ENCODE measurements at places on chromosomes 13 and 19.

DNA sequence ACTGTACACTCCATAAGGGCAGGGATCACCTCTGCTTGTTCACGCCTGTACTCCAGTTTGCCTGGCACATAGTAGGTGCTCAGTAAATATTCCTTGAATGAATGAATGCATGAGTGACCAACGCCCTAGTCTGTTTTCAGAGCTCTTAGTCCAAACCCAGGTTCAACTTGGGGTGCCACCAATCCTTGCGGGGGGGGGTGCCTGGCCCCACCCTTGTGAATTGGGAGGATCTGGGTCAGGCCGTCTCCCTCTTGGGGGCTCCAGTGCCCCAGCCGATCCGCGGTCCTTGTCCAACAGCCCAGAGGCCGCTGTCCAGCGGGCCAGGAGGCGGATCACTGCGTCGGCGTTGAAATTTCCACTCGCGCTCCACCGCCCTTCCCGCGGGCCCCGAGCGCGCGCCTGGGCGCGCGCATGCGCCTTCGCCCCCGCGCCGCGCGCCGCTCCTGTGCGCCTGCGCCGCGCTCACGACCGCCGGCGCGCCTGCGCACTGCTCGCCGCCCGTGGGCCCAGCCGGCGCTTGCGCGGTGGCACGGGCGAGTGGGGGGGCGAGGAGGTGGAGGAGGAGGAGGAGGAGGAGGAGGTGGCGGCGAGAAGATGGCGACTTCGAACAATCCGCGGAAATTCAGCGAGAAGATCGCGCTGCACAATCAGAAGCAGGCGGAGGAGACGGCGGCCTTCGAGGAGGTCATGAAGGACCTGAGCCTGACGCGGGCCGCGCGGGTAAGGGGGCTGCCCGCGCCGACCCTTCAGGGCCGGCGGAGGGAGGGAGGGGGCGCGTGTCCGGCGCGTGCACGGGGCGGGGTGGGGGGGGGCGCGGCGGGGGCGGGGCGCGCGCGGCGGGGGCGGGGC, at the start of gene CRTC1:
TSS of gene CRTC1 (plus strand) at position 572 of the 849 bp plus-strand sequence. CDS start at position 595, 23 bp downstream.
- peak; percentile 75 for DNase-seq

DNA sequence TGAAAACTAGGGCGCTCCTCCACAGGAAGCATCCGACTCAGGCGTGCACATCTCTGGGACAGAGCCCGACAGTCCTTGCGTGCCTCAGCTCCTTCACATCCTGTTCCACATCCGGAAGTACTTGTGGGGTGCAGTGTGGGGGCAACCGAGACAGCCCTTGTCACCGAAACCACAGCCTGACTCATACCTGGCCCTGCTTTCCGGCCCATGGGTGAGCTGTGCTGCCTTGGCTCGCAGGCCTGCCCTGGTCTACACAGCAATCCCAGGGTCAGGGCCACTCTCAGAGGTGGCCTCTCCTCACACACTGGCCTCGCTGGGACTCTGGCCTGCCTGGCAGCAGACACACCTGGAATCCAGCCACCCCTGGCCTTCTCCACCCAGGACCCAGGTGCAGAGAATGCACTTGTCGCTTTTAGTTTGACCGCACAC, 100.4 kb downstream of the STK24 start:
- peak; percentile 90 for DNase-seq

- no peak for DNase-seq
These were observed 9.7 kb downstream of the GPR42 start for GRCh38 chr19:35380450-35381124.

DNA sequence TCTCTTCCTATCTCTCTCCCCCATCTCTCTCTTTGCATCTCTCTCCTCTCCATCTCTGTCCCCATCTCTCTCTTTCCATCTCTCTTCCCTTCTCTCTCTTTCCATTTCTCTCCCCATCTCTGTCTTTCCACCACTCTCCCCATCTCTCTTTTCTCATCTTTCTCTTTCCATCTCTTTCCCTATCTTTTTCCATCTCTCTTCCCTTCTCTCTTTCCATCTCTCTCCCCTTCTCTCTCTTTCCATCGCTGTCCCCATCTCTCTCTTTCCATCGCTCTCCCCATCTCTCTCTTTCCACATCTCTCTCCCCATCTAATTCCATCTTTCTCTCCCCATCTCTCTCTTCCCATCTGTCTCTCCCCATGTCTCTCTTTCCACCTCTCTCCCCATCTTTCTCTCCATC, 24.5 kb downstream of the ADGRE3 start:
- no peak for DNase-seq

- DNase-seq, result no peak
These were observed 1992.9 kb upstream of the PCDH20 start for GRCh38 chr13:63408331-63409189.

- no peak for DNase-seq
These were observed 16.3 kb downstream of the LCP1 start for GRCh38 chr13:46165485-46166223.

DNA sequence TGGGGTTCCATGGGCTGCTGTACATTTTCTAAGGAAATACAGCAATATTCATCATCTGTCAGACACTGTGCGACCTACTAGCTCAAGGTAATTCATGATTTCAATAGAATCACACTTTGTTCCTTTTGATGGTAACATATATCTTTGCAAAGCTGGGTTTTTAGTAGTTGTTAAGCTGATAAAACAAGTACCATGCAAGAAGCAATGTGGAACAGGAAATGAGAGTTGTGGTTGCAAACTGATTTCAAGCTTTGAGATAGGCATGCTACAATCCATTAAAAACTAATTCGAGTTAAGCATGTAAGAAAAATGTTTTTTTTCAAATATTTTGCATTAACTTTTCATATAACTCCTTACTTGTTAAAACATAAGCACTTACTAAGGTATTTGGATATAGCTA, 6.8 kb upstream of the MBNL2 start:
- DNase-seq, result no peak

DNA sequence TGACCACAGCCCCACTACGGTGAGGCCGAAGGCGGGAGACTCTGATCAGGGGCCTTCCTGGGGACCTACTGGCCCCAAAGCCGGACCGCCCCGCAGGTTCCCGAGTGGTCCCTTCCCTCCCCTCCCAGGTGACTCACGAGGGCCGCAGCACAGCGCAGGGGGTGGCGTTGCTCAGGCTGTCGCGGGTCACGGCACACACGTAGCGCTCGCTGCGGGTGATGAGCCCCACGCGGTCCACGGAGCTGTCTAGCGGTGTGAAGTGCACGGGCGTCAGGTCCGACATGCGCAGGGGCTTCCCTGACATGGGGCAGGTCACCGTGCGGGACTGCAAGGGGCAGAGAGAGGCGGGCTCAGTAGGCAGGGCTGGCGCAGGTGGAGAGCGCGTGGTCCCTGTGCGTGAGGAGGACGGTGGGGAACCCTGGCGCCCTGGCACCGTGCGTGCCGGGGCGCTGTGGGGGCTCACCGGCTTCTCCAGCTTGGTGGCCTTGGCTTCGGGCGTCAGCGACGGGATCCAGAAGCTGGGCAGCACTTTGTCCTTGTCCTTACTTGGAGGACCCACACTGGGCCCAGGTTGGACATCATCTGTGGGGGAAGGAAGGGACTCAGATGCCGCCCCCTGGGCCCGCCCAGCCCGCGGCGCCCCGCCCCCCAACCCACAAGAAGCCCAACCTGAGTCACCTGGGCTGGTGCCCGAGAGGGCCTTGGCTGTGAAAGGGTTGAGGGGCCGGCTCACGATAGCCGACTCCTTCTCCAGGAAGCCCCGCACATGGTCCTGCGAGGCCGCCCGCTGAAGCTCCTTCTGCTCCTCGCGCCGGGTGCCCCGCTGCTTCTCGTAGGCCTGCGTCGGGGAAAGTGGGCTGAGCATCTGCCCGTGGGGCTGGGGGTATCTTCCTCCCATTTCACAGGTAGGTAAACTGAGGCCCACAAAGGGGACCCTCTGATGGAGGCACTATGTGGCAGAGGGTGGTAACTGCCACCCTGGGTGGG, 23.7 kb downstream of the NOSIP start:
- DNase-seq, result no peak

DNA sequence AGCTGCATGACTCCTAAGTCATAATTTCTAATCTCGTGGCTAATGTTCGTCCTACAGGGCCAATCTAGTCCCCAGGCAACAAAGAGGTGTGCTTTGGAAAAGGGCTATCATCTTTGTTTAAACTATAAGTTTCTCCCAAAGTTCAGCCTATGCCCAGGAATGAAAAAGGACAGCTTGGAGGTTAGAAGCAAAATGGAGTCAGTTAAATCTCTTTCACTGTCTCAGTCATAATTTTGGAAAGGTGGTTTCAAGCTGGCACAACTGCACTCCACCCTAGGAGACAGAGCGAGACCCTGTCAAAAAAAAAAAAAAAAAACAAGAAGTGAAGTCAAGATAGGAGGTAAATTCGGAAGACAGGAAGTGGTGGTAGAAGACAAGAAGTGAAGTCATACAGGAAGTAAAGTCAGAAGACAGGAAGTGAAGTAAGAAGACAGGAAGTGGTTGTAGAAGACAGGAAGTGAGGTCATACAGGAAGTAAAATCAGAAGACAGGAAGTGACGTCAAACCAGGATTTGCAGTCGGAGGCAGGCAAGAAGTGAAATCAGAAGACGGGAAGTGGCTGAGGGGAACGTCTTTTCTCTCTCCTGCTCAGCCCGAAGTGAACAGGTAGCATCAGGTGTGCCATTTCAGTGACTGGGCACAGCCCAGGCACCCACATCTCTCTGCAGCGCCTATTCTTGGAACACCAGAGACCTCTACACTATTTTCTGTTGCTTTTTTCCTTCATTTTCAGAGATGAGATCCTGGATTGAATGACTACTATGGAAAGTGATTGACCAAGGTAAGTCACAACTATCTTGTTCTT, 32.2 kb downstream of the GP6 start:
- DNase-seq, result peak; percentile 76

DNA sequence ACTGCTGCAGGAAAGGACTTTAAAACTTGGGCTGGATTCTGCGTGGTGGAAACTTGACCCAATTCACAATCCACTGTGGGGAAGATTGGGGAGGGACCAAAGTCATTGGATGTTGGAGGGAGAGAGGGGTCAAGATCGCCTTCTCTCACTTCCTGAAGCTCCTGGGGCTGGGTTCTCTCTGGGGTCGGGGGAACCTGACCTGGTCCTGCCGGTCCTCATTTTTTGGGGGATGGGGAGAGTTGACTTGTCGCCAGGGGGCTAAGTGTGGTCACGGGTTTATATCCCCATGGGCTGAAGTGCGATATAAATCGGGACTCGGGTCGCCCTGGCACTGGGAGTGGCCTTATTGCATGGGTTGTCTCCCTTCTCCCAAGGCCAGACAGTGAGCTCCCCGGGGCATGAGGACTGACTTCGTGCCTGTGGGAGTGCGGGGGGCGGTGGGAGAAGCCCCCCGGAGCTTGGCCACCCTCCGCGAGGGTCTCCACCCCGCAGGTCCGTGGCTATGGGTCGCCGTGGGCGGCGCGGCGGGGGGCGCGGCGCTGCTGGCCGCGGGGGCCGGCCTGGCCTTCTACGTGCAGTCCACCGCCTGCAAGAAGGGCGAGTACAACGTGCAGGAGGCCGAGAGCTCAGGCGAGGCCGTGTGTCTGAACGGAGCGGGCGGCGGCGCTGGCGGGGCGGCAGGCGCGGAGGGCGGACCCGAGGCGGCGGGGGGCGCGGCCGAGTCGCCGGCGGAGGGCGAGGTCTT, 6.3 kb downstream of the ICAM5 start:
- DNase-seq, result no peak

DNA sequence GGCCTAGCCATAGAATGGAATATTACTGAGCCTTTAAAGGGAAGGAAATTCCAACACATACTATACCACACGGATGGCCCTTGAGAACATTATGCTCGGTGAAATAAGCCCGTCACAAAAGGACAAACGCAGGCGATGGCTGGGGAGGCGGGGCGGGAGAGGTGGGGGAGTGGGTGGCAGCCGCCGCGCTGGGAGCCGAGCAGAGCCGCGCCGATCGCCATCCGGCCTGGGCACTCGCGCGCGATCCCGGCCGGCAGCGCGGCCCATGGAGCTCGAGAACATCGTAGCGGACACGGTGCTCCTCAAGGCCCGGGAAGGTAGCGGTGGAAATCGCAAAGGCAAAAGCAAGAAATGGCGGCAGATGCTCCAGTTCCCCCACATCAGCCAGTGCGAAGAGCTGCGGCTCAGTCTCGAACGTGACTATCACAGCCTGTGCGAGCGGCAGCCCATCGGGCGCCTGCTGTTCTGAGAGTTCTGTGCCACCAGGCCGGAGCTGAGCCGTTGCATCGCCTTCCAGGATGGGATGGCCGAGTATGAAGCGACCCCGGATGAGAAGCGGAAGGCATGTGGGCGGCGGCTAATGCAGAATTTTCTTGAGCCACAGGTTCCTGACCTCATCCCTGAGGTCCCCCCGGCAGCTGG, 140.1 kb downstream of the ZDHHC20 start:
- no peak for DNase-seq

GRCh38 chr19:4264812-4265211, 14.3 kb upstream of the SHD start:
- no peak for DNase-seq

DNA sequence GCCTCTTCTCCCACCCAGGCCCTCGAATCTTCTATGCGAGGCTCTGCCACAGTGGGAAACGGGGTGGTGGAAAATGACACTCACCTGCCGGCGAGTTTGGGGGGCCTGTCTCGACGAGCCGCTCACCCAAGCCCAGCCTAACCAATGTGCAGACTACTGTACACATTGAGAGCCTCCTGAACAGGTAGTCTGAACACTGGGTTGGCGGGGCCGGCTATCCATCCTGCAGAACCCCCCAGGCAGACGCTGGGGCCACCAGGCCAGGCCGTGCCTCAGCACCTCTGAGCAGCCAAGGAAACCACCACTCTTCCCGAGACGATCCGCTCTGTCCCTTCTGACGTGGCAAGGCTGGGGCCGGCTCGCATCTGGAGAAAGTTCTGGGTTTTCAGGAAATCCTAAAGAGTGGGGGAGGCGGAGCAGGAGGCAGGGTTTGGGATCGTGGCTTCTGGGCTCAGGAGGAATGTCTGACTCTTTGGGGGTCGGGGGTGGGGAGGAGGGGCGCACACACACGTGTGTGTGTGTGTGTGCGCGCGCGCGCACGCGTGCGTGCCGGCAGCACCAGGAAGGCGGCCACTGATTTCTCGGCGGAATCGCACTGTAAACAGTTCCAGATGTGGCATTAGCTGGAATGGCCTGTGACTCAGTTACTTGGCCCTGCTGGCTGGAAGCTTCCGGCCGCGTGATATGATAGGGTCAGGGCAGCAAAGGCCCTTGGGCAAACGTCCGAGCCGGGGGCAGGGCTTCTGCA, 18.5 kb downstream of the TMED1 start:
- no peak for DNase-seq

DNA sequence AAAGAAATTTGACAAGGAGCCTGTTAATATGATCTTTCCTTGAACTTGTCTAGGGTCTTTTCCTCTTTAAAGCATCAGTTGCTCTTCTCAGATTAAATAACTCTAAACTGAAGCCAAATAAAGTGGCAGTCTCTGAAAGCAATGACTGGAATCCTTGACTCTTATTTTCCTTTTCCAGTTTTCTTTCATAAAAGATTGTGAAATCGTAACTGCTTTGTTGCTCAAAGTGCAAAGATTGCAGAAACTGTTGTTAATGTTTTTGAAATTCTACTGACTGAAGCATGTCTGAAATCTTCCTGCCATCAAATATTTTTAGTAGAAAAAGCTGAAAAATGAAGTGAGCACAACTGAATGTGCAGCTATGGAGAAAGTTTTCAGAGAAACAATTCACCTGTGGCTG, 1.9 kb downstream of the NHLRC3 start:
- DNase-seq, result peak; percentile 43

Measured in AML-193 (cell line).